ENCODE measurements at places on chromosomes 1 and 21.

- no peak for DNase-seq
Measured at GRCh38 chr1:30145723-30146303, 577.6 kb downstream of the MATN1 start.

DNA sequence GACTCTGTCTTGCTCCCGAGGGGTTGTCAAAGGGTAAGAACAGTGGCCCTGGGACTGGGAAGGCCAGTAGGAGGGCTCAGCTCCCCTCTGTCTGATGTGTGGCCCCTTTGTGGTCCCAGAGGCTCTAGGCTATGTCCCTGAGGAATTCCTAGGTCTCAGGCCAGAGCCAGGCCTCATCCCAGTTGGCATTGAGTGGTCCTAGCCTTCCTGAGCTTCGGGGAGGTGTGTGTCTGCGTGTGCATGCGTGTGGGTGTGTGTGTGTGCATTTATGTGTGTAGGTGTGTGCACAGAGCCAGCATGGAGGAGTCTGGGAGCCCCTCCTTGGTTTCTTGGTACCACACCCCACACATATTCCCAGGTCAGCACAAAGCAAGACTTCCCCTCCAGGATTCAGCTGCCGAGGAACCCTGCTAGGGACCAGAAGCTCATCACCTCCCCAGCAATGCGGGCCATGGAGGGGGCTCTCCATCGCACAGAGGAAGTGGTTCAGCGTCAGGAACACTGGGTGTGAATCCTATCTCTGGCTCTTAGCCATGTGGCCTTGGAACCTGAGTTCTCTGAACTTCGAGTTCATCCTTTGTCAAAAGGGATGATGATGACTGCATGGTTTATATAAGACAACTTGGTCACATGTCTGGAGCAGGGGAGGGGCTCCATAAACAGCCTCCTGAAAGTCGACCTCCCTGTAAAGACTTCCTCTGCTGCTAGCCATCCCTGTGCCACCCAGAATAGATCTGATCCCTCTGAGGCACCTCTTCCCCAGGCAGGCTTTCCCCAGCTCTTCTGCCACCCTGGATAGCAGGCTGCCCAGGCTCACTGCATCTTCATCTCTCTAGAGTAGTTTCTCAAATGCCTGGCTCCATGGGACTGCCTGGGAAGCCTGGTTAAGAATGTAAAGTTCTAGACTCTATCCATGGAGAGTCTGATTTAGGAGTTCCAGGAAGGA is 8.3 kb upstream of the EPS8L3 start:
- no peak for DNase-seq

- DNase-seq: no peak
Measured at GRCh38 chr1:152972196-152972886, 1.9 kb downstream of the SPRR4 start.

GRCh38 chr1:94296018-94296417 is 58.6 kb upstream of the ARHGAP29 start:
- no peak for DNase-seq

- DNase-seq: no peak
Measured at GRCh38 chr1:63987014-63987627, 213.3 kb downstream of the ROR1 start.

GRCh38 chr21:22679207-22679606 is 1681.0 kb downstream of the NCAM2 start:
- no peak for DNase-seq

- no peak for DNase-seq
Measured at GRCh38 chr1:145730900-145731299, 11.6 kb downstream of the CD160 start.

- no peak for DNase-seq
Measured at GRCh38 chr1:50611675-50612074, 188.4 kb upstream of the DMRTA2 start.

DNA sequence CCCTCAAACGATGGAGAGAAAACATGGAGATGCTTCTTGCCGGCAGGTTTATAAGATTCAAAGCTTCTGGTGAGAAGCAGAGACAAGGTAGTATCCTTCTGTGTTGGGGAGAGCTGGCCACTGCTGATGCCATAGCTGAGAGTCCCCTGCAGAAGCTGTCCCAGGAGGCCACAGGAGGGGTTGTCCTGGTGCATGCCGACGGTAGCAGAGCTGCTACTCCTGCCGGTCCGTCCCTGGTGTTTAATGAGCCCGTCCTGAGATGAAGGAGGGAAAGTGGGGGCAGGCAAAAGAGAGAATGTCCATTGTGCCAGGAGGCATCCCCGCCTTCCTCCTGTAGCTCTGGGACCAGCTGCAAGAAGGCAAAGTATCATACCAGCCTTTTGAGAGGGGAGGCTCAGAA is 10.4 kb upstream of the C2CD2 start:
- no peak for DNase-seq

DNA sequence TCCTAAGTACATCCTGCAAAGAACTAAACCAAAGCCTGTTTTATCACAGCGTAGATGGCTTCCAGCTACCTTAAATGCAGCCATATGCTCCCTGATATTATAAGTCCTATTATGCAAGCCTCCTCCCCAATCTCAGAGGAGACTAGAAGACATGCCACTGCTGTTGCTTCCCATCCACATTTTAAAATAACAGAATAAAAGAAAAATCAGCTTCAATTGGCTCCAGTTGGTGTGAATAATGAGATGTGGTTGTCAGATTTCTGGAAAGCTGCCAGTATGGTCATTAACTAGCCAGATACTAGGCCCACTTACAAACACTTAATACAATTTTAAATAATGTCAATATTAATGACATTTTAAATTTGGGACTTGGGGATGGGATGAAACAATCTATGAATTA is 25.7 kb downstream of the WARS2 start:
- no peak for DNase-seq

DNA sequence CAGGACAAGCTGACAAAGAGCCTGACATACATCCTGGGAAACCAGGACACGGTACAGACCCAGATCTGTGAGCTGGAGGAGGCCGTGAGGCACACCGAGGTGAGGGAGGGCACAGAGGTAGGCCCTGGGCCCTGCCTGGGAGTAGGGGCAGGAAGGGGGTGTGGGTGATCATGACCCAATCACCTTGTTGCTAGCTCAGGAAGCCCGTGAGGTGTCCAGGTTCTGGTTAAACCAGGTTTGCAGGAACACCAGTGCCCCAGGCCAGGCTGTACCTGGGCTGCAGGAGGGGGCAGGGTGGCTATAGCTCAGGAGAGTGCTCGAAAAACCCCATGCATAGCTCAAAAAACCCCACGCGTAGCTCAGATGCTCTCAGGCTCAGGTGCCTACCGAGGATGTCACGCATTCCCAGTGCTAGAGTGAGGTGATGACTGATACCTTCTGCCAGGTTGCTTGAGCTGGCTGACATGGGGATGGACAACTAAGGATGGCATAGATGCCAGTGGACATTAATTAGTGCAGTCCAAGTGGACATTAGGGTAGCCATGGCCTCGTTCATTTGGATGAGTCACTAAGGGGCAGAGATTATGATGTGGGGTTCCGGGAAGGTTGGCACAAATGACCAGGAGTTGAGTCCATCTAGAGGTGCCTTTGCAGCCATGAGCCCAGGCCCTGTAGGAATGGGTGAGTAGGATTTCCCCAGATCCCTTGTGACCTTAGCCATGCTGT is 3.7 kb downstream of the TRIM46 start:
- DNase-seq: no peak

DNA sequence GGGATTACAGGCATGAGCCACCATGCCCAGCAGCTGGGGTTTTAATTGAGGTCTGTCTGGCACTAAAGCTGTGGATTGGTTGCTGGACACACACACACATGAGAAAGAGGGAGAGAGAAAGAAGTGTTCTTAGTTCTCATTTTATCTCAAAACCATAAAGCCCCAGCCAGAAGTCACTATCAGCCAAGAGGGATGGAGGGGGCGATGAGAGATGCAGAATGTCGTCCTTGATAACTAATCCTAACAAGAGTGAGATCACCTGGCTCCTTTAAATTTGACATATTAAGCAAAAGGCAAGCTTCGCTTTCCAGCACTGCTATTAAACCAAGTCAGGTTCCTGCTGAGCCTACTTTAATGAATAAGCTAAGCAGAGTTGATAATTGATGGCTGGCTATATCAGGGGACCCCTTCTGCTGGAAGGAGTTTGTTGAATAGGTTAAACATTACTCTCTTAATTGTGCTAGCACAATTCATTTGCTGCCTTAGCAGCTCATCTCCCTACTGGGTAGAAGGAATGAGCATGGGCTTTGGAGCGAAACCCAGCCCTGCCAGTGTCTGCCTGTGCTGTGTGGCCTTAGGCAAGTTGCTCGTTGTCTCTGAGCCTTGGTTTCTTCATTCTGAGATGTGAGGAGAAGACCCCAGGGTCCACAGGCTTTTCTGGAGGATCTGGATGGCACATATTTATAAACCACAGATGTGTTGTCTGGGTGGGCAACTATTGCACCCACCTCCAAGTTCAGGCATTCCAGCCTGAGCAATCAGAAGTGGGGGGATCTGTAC is 50.8 kb downstream of the ALPL start:
- DNase-seq: no peak

DNA sequence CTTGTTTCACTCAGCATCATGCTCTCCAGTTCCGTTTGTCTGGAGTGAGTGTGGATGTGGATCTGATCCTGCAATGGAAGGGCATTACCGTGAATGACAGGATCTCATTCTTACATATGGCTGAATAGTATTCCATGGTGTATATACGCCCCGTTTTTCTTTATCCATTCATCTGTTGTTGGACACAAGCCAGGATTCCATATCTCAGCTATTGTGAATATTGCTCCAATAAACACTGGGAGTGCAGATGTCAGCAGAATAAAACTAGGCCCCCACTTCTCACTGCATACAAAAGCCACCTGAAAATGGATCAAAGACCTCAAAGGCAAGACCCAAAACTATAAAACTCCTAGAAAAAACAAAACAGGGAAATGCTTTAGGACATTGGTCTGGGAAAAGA is 120.3 kb upstream of the TMPRSS2 start:
- no peak for DNase-seq

- no peak for DNase-seq
Measured at GRCh38 chr1:91381844-91382243, 22.8 kb downstream of the HFM1 start.

- no peak for DNase-seq
Measured at GRCh38 chr1:232059726-232060374, 433.3 kb downstream of the DISC1 start.

DNA sequence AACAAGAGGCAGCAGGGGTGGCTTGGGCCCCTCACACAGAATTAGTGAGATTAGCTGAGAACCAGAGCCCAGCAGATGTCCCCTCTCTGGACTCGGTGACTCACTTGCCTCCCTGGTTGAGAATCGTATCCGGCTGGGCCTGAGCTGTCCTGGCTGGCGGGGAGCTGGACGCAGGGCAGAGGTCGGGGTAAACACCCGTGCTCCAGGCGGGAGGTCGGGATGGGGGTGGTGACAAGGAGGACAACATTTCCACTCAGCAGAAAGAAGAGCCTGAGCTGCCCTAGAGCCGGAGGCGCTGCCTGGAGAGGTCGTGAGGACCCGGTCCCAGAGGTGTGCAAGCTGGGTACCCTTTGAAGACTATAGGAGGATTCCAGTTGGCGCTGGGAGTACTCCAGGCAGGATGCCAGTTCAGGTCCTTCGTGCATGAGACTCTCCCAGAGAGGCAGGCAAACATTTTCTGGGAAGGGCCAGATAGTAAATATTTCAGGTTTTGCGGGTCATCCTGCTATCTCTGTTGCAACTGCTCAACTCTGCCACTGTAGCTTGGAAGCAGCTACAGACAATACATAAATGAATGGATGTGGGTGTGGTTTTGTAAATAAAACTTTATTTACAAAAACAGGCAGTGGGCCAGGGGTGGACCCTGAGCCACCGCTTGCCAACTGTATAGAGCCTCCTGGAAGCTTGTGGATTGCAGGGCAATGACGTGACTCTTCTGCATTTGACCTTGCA is 116.8 kb upstream of the WNT4 start:
- DNase-seq: no peak

DNA sequence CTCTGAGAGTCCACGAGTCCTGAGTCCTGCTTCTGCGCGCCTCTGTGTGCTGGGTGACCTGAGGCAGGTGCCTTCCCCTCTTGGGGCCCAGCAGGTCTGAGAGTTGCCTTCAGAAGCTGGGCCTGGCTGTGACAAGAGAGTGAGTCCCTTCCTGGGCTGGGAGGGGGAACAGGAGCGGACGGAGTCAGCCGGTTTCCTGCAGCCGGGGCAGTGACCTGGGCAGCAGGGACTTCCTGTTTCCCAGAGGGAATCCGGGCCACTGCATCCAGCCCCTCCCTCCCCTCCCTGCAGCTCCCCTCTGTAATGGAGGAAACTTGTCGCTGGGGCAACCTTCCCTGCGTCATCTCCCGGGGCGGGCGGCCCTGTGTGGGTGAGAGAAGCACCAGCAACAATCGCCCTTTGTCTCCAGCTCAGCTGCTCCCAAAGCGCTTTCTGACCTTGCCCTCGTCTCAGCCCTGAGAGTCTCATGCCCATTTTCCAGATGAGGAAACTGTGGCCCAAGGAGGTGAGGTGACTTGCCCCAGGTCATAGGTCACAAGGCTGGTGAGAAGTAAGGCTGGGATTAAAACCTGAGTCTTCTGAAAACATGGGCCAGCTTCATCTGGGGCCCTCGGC is 61.1 kb downstream of the SDC3 start:
- peak; percentile 52 for DNase-seq

GRCh38 chr1:112722601-112723510 is 7.7 kb upstream of the PPM1J start:
- DNase-seq: peak; percentile 10

DNA sequence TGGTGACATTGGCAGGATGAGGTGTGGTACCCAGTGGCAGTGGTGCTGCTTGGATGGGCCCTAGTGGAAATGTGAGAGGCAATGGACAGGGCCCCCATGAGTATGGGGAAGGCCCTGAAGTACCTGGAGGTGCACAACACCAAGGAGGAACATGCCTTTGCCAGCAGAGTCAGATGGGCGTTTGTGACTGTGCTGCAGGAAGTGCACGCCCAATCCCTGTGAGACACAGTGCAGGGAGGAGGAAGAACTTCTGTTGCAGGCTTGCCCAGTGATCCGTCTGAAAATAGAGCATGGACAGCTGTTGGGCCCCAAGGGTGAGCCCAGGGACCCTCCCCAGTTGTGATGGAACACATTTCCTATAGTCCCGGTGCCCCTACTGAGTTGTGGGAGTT is 42.7 kb downstream of the GJA5 start:
- no peak for DNase-seq

DNA sequence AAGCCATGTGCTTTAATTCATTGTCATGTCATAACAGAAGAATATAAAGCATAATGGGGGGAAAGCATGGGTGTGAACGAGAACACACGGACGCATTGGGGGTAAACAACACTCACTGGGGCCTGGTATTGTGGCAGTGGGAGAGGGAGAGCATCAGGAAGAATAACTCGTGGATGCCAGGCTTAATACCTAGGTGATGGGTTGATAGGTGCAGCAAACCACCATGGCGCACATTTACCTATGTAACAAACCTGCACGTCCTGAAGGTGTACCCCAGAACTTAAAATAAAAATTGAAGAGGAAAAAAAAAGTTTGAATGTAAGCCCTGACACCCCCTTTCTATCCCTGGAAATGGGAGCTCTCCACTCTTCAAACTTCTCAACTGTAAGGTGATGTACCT is 34.9 kb upstream of the CACHD1 start:
- DNase-seq: no peak

All from caudate nucleus (tissue), 63 donors.